ENCODE measurements at places on chromosomes 1 and 21.

DNA sequence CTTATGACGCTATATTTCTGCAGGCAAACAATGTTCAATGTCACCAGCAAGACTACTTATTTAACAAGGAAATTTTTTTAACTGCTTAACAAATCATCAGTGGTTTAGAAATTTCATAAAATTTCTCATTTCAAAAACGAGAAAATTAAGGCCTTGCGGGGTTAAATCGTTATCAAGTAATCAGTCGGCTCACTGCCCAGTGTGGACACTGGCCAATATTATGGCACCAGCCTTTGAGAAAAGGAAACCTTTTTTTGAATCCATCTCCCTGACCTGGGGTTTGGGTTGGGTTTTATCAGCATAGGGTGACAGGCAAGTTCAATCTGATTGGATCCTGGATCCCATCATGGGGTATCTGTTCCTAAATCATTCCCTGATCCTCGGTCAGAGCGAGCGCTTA lies 461.2 kb downstream of the SETD4 start:
- no peak for DNase-seq

DNA sequence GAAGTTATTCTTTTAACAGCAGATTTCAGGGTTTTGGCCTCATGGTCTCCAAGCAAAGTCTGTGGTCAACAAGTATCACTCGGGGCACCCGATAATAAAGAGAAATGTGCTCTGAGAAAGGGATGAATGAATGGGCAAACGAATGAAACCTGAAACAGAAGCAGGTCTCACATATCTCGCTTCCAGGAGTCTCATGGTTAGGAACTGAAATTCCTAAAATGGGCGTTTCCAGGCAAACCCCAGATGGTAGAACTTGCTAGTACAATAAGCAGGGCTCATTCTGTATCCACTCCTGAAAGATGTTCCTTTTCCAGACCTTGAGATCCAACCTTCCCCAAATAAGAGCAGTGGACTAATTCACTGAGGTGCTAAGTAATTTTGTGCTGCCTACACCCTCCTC lies 87.2 kb downstream of the LAMC2 start:
- DNase-seq = no peak

- no peak for DNase-seq
Observed at GRCh38 chr1:89221341-89221740, 22.6 kb upstream of the GBP4 start.

DNA sequence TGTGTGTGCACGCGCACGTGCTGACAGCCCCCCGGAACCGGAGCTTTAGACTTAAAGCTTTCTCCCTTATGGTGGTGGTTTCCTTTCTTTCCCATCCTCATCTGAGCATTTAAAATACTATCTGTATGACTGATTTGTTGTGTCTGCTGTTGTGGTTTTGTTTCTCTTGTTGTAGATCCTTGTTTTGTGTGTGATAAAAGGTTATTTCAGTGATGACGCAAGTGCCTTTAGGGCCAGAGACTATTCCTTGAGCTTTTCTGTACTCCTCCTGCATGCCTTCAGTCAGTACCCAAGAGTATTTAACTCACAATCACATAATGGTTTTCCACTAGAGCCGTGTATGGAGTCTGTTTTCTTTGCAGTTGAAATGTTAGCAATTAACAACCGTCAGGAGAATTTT lies 45.4 kb downstream of the LCA5L start:
- no peak for DNase-seq

DNA sequence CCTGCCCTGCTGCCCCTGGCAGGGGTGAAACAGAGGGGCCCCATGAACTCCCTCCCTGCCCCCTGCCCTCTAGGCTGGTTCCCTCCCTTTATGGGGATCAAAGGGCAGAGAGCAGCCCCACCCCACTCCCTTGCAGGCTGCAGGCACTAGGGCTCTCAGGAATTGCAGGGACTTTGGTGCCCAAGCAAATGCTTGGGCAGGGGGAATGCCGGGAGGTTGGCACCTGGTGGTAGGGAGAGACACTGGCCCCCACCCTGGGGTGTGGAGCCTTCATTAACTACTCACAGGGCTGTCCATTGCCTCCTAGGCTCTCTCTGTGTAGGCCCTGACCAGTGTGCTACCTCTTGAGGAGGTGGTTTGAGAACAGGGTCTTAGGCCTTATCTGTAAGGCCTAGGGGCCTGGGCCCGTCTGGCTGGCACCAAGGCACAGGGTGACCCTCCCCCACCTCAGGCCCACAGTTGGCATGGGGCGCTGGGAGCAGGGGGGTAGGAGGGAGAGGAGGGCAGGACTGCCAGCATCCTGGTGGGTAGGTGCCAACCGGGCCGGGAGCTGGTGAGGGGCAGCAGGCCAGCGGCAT lies 4.7 kb downstream of the ZBTB7B start:
- DNase-seq = peak; percentile 19
